ENCODE measurements at places on chromosomes 6 and 20. TPM values are rescaled to one million over a fixed set of nuclear protein-coding genes. Genes with fewer than 3 reads are reported as not detected.

The EPHA7 gene
- total RNA-seq: 0.22 TPM

The RGS17 gene
- total RNA-seq: 0.49 TPM

The FHL5 gene
- 11.8 TPM for total RNA-seq

The ENPP5 gene
- total RNA-seq: 6.6 TPM

DNA sequence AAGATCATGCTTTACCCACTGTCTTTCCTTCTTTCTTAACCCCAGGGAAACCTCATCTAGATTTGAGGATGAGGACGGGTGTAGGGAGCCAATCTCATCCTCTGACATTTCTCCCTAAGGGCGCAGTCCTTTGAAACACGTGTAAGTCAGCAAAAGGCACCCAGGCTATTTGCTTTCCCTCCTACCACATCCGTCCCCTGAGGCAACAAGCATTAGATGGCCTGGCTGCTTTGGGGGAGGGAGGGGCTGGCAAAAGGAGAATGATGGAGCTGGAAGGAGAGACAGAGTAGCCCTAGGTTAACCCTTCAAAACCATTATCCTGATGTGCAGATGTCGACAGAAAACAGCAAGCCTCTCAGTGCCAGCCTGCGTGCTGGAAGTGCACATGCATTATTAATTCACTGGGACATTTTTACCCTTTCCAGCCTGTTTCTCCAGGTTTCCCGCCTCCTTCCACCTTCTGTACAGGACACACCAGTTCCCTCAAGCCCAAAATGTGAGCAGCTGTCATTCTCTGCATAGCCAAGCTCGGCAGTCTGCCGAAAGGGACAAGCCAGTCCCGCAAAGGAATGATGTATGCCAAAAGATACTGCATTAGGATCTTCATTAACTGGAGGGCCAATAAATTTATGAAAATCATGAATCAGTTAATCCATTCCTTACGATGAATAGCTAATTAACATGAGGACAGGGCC, 547.2 kb downstream of the CD83 start:
- H3K4me3 ChIP-seq: no peak overlapping the region
- no peaks in the 10 kb centered on the region for H3K36me3 ChIP-seq
- no peak for DNase-seq
- H3K27me3 ChIP-seq: no peaks in the 10 kb centered on the region
- no peaks in the 10 kb centered on the region for H3K4me1 ChIP-seq
- H3K27ac ChIP-seq: no peak overlapping the region

GRCh38 chr20:35408270-35408669, 3.5 kb downstream of the UQCC1 start:
- H3K36me3 ChIP-seq: peaks cover 6% of the 10 kb centered on the region
- H3K4me3 ChIP-seq: no peak overlapping the region
- no peak overlapping the region for H3K27ac ChIP-seq
- H3K4me1 ChIP-seq: peaks cover 6% of the 10 kb centered on the region

GRCh38 chr20:58942549-58942948, 38.5 kb upstream of the NELFCD start:
- H3K27ac ChIP-seq: no peak overlapping the region
- no peak overlapping the region for H3K4me3 ChIP-seq
- DNase-seq: no peak
- no peaks in the 10 kb centered on the region for H3K27me3 ChIP-seq
- H3K4me1 ChIP-seq: no peaks in the 10 kb centered on the region

DNA sequence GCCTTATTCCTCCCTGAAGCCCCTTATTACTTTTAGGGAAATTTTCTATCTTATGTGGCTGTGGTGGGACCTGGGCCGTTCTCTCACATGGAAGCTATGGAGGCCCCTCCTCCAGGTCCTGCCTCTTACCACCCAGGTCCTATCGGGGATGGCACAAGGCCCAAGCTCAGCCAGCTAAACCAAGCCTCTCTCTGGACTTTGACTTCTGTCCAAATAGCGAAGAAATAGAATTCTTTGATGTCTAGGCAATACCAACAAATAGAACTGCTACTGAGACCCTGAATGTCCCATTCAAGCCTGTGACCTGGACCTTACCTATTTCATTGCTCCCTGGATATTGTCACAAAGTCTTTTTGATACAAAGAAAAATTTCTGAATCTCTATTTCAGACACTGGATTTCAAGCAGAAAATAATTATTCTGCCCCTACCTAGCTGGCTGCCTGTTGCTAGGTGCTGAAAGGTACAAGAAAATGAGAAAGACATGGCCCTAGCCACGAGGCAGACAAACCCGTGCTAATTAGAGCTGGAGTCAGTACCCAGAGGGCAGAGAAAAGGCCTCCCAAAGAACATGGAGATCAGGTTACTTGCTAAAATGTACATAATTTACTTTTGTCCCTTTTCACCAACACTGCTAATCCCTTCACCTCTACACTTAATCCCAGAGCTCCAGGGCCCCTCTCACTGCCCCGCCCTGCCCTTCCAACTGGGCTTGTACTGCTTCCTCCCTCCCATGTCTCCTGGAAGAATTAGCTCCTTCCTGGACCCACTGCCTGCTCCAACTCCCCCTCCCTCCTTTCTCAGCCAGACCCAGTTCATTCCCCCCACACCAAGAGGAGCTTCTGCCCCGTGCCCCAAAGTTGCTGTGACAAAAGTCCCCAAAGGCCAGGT, 15.5 kb upstream of the NNAT start:
- H3K4me1 ChIP-seq: no peaks in the 10 kb centered on the region
- H3K27me3 ChIP-seq: no peaks in the 10 kb centered on the region
- no peak overlapping the region for H3K4me3 ChIP-seq
- H3K27ac ChIP-seq: no peak overlapping the region
- H3K36me3 ChIP-seq: no peaks in the 10 kb centered on the region
- no peak for DNase-seq

- H3K27ac ChIP-seq: no peak overlapping the region
- no peak overlapping the region for H3K4me3 ChIP-seq
- no peaks in the 10 kb centered on the region for H3K27me3 ChIP-seq
- H3K4me1 ChIP-seq: no peaks in the 10 kb centered on the region
- no peak for DNase-seq
Measured at GRCh38 chr20:21179757-21180156, 53.9 kb downstream of the KIZ start.

GRCh38 chr20:1888796-1889463, 6.3 kb upstream of the SIRPA start:
- H3K27me3 ChIP-seq: no peaks in the 10 kb centered on the region
- H3K27ac ChIP-seq: peak overlapping the region; percentile 33
- peak; percentile 72 for DNase-seq
- no peak overlapping the region for H3K4me3 ChIP-seq
- peaks cover 12% of the 10 kb centered on the region for H3K4me1 ChIP-seq

DNA sequence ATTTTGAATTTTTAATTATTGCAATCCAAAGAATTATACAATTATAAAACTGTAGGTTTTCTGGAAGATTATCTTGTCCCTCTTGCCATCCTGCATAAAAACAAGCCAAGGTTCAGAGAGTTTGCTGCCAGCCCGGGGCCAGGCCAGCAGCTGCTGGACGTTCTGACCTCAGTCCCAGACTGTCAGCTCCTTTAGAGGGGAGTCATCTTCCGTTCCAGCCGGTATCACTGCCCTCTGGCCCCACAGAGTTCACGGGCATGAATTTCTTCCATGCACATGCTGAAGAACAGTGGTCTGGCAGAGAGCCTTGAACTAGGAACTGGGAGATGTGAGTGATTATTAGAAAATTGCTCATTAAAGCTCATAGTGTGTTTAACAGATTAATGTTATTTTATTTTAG, 130.4 kb upstream of the QKI start:
- H3K27me3 ChIP-seq: no peaks in the 10 kb centered on the region
- DNase-seq: no peak
- H3K27ac ChIP-seq: no peak overlapping the region
- H3K4me3 ChIP-seq: no peak overlapping the region
- no peaks in the 10 kb centered on the region for H3K4me1 ChIP-seq

GRCh38 chr6:105137388-105137787, 42.4 kb downstream of the POPDC3 start:
- H3K4me1 ChIP-seq: peaks cover 5% of the 10 kb centered on the region
- peaks cover 6% of the 10 kb centered on the region for H3K27me3 ChIP-seq
- DNase-seq: peak; percentile 42
- no peaks in the 10 kb centered on the region for H3K36me3 ChIP-seq

- H3K27me3 ChIP-seq: no peaks in the 10 kb centered on the region
- no peak overlapping the region for H3K27ac ChIP-seq
- no peak for DNase-seq
Measured at GRCh38 chr20:46122516-46123481, 4.7 kb downstream of the CD40 start.

- no peaks in the 10 kb centered on the region for H3K36me3 ChIP-seq
- no peak for DNase-seq
- no peak overlapping the region for H3K4me3 ChIP-seq
- H3K27ac ChIP-seq: peak overlapping the region; percentile 61
Measured at GRCh38 chr6:3847521-3847920, 1.7 kb upstream of the FAM50B start.

DNA sequence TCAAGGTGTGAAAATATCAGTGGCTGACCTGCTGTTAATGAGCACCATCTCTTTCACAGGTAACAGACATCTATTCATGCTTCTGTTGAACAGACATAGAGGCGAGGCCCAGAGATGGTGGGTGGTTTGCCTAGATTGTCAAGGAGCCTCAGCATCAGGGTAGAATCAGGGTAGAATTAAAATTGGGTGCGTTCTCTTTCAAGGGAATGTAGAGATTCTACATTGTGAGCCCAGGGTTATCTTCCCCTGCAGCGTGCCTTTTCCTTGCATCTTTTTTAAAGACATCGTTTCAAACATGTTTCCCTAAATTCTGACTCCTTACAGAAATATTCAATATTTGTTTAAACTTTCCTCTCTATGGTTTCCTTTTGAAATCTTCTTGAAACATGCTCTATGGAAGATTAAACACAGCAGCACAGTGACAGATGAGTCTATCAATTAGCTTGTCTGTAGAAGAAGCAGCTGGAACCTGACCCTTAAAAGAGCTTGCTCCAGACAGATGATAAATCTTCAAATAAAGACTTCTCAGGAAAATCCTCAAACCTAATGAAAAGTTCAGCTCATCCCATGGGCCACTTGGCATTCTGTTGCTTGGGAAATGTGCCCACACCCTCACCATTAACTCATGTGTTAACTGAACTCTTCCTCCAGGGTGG, 119.8 kb downstream of the IPCEF1 start:
- no peak for DNase-seq
- H3K27me3 ChIP-seq: no peaks in the 10 kb centered on the region
- H3K4me3 ChIP-seq: no peak overlapping the region
- no peaks in the 10 kb centered on the region for H3K4me1 ChIP-seq
- H3K27ac ChIP-seq: no peak overlapping the region
- no peaks in the 10 kb centered on the region for H3K36me3 ChIP-seq

DNA sequence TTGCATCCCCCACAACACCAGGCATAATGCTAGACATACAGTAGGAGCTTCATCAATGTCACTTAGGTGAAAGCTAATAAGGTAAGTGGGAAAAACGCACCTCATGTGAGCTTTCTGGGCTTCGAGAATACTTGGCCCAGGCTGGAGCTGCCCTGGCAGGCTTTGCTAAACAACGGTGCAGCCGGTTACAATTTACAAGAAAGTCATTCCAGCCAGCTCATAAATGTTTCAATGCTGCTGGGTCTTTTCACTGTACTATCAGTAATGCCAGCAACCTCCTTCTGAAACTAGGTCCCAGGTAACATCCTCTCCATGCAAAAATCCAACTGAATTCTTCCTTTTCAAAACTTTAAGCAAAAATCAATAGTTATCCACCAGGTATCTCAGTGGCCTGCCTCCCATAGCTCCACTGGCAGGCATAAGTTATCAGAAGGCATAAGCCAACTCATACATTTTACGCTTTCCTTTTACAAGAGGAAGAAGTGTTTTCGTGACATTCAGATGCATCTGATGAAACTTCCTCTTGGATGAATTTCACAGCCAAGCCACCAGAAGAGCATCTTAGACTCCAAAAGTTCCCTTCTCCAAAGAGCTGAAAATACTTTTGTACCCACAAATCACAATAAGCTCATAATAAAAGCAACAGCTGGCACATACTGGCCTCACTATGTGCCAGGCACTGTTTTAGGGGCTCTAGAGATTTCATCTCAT, 56.3 kb downstream of the RTN4IP1 start:
- no peak overlapping the region for H3K27ac ChIP-seq
- H3K27me3 ChIP-seq: no peaks in the 10 kb centered on the region
- H3K4me1 ChIP-seq: no peaks in the 10 kb centered on the region
- H3K36me3 ChIP-seq: peaks cover 27% of the 10 kb centered on the region

- no peak overlapping the region for H3K27ac ChIP-seq
- no peak for DNase-seq
- no peaks in the 10 kb centered on the region for H3K27me3 ChIP-seq
Measured at GRCh38 chr6:98416027-98416426, 418.3 kb upstream of the POU3F2 start.

DNA sequence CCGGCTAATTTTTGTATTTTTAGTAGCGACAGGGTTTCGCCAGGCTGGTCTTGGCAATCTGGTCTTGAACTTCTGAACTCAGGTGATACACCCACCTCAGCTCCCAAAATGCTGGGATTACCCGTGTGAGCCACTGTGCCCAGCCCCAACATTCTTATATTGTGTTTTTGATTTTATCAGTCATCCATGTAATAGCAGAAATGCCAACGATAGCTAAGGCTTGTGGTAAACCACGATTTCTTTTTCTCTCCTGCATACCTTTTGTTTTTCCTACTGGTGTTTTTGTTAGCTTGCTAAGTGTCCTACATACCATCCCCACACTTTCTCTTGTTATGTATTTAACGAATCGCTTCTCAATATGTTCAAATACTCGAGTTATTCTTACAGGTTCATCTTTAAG, 12.1 kb downstream of the PHACTR2 start:
- no peak overlapping the region for H3K27ac ChIP-seq
- no peaks in the 10 kb centered on the region for H3K27me3 ChIP-seq
- peaks cover 48% of the 10 kb centered on the region for H3K4me1 ChIP-seq
- no peak for DNase-seq
- no peak overlapping the region for H3K4me3 ChIP-seq

GRCh38 chr6:20921578-20921977, 387.3 kb downstream of the CDKAL1 start:
- H3K36me3 ChIP-seq: no peaks in the 10 kb centered on the region
- H3K27me3 ChIP-seq: no peaks in the 10 kb centered on the region
- no peak for DNase-seq

- no peaks in the 10 kb centered on the region for H3K27me3 ChIP-seq
- H3K27ac ChIP-seq: no peak overlapping the region
- no peaks in the 10 kb centered on the region for H3K36me3 ChIP-seq
- DNase-seq: no peak
- H3K4me1 ChIP-seq: no peaks in the 10 kb centered on the region
Measured at GRCh38 chr20:9038791-9039535, 29.9 kb upstream of the PLCB4 start.

DNA sequence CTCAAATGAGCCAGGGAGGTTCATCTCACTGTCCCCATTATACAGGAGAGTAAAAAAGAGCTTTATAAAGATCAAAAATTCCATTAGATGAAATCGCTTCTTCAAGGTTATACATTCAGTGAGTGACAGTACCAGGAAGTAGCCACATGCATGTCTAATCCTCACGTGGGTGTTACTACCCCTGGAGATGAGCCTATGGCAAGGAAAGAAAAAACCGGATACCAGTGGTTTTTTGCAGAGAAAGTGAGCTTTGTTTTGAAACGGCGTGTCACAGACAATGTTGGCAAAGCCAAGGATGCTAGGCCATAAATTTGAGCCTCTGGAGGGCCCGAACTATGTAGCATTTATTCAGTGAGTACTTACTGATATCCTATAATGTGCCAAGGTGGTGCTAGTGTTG, 215.0 kb upstream of the RIN2 start:
- no peak overlapping the region for H3K4me3 ChIP-seq
- no peaks in the 10 kb centered on the region for H3K4me1 ChIP-seq
- H3K27ac ChIP-seq: no peak overlapping the region
- H3K36me3 ChIP-seq: no peaks in the 10 kb centered on the region

- no peak overlapping the region for H3K4me3 ChIP-seq
- no peaks in the 10 kb centered on the region for H3K27me3 ChIP-seq
- peak; percentile 64 for DNase-seq
Measured at GRCh38 chr6:170167657-170168159, 123.2 kb downstream of the DLL1 start.

GRCh38 chr20:39059036-39059435, 96.9 kb downstream of the DHX35 start:
- no peaks in the 10 kb centered on the region for H3K4me1 ChIP-seq
- no peaks in the 10 kb centered on the region for H3K36me3 ChIP-seq
- H3K27me3 ChIP-seq: no peaks in the 10 kb centered on the region
- H3K4me3 ChIP-seq: no peak overlapping the region

Measured in upper lobe of left lung (tissue), 6 donors.